ENCODE measurements at places on chromosomes 6 and 20.
A peak's percentile ranks its signal among the peaks of the same experiment; 100 is the strongest.

- no peak for DNase-seq
Observed at GRCh38 chr20:33594743-33595142, 67.4 kb upstream of the C20orf144 start.

GRCh38 chr6:46327779-46328178 is 157.0 kb upstream of the ENPP5 start:
- no peak for DNase-seq

GRCh38 chr6:31750411-31751022 is 10.7 kb downstream of the MSH5 start:
- DNase-seq = no peak

DNA sequence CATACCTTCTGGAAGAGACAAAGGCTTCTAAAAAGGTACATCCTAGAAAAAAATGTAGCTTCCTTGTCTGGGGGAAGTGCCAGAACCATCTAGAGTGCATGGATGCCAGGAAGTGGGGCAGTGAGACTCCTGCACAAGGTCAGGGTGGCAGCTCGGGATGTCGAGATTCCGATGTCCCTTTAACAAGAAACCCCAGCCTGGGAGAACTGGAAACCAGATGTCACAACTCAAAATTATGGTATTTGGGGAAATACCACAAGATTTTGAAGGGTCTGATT is 168.4 kb downstream of the ZDHHC14 start:
- no peak for DNase-seq

- no peak for DNase-seq
Observed at GRCh38 chr6:20769631-20770030, 235.4 kb downstream of the CDKAL1 start.

DNA sequence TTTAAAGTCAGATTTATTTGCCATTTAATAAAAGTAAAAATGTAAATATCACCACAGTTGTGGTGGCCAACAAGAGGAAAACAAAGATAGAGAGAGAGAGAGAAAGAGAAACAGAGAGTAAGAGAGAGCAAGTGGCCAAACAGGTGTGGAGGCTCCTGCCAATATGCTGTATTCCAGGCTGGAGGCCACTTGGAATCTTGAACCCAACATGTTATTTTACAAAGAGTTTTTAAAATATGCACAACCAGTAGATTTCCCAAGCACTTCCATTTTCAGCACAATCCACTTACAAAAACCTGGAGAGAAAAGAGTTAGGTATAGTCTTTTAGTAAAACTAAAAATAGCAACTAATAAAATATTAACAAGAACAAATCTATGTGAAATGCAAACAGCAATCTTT is 1323.1 kb upstream of the CITED2 start:
- no peak for DNase-seq

DNA sequence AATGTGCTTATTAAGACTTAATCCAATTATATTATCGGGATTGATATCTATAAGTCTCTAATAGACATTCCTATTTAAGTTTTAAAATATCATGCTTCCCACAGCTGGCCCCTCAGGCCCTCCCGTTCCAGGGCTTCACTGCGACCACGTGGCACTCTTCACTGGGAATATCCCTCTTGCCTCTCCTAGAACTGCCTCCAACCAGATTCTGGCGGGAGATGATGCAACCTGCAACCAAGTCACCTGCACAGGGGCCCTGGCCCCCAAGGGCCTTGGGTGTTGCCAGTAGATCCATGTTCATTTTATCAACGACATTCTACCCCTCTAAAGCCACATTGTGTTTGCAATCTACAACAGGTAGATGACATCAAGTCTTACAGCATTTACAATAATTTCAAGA is 18.4 kb upstream of the RAMACL start:
- no peak for DNase-seq

DNA sequence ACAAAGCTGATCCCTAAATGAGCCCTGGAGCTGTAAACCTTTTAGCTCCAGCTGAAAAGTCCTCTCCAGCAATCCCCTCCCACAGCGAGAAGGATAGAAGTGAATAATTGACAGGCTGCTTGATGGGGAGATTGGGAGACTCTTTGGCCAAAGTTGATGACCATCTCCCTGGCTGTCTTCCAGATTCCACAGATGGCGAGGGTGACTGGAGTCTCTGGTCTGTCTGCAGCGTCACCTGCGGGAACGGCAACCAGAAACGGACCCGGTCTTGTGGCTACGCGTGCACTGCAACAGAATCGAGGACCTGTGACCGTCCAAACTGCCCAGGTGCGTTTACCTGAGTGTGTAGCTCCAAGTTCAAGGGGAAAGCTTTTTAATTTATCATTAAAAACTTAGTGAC is 67.3 kb downstream of the ISM1 start:
- no peak for DNase-seq

DNA sequence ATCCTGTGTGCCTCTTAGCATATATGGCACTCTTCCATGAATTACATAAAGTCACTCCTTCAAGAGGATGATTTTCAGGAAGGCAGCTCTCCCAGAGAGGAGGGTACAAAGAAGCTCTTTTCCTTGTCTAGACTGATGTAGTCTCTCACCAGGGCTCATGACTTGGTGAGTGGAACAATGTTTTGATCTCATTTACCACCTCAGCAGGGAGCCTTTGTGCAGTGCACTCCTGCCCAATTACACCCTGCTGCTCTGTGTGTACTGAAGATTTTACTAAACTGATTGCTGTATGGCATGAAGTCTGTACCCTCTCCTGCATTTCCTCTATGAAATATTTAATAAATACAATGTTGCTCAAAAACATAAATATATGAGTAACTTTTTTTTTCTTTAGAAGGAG is 598.3 kb upstream of the HS3ST5 start:
- no peak for DNase-seq

DNA sequence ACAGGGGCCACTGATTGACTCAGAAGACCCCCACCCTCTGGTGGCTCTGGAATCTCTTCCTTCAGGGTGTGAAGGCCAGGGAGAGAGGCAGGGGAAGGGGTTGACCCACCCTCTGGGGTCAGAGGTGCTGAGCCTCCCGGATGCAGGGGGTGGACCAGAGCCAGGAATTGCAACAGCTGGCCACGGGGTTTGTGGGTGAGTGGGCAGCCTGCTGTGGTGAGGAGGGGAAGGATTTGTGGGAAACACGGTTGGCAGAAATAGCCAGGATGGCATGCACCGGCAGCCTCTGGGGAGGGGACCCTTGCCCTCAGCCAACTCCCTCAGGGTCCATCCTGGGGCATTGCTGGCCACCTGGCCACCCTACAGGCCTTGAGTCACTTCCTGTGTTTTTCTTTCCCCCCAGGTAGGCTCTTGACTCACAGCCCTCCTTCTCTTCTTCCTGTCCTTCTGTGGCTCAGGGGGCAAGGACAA is 92.8 kb downstream of the MRPL14 start:
- no peak for DNase-seq

DNA sequence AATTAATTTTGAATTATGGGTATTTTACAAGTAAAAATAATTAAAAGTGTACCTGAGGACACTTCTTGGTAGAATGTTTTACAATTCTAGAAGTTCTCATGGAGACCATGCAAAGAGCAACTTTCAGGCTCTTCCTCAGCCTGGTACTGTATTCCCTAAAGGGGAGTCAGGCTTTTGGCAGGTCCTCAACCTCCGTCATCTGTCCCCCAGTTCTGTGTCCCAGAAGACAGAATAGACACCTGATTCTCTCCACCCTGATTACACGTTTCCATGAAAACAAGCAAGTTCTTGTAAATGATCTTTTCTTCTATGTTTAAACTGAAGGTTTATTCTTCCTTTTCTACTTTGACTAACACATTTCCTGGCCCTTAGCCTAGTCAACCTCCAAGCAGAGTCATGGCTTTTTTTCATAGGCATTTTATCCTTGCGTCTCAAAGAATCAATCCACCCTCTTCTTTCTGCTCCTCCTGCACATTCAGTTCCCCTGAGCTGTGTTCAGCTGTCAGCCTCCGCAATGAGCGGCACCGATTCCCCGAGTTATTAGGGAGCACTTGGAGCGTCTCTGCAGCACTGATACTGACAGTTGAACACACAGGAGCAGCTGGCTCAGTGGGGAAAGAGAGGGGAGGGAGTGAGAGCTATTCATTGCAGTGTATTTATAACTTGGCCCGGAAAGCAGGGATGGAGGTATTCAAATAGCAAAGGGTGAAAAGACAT is 1082.4 kb upstream of the MAP3K7 start:
- peak; percentile 73 for DNase-seq

DNA sequence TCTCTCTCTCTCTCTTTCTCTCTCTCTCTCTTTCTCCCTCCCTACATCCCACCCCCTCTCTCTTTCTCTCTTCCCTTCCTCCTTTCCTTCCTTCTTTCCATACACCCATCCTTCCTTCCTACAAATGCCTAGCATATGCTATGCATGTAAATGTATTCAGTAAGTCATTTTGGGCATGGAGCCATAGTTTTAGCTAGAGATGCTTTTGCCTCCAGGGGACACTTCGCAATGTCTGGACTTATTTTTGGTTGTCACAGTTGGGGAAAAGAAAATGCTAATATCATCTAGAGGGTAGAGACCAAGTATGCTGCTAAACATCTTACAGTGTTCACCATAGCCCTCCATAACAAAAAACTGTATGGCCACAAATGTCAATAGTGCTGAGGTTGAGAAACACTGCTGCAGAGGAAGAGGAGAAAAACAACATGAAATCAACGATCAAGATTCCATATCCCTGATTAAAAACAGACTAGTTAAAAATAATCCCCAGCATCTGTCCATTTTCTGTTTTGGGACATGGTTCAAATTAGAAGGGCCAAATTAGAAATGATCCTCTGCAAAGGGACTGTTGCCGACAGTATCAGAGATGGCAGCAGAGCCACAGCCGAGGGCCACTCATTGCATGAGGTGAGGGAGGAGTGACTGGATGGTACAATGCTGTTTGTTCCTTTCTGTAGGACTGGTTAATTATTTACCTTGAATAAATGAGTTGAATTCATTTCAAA is 152.7 kb downstream of the SH3BGRL2 start:
- no peak for DNase-seq

DNA sequence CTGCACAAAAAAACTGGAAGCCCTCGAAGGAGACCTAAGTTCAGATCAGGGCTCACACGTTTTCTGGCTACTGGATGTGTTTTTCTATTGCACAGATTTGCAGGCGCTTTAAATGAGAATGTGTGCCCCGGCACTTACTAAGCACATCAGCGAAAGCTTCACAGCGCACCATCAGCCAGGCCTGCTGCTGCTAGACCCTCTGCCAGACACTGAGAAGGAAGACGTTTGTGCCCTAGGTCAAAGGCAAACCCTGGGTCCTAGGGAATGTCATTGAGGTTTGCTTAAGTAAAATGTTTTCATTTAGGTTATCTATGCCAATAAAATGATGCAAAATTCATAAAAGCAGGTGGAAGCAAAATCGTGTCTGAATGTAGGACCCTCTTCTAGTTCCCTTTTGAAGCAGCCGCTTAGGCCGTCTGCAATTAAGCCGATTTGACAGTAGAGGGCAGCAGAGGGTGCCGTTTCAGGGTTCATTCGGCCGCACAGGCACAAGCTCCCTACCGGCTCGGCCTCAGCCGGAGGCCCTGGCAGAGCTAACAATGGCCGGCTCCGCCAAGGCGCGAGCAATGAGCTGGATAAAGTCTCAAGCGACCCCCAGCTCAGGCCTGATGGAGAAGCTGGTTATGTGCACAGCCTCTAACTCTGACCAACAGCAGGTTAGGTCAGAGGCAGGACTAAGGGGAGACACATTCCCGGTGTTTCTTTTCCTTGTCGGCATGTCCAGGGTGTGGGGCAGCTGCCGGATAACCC is 107.2 kb upstream of the FOXA2 start:
- DNase-seq = peak; percentile 71

DNA sequence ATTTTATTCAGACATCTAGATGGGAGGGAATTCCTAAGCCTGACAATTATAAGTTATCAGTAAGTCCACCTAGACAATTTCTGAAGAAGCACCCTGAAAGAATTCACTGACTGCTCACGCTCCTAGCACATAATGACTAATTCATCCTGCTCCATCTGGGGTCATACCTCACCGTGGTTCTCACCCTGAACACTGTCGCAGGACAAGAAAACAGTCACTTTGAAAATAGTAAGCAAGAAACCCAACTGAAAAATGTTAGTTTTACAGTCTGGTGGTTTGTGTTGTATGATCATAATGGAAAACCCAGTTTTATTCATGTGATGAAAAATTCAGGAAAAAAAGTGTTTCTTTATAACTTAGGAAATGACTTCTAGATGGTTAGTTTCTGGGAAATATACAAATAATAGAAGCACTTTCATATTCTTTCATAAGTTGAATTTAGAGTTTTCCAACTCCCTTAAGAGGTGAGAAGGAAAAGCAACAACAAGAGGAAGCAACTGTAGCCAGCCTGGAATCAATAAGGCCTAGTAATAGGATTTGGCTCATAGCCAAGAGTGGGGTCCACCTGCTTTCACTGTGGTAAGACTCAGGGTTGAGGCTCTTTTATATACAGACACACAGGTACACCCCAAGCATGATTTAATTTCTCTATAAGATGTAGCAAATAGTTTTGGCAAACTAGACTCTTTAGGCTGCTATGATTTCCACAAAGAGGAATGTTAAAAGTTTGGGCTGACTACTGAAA is 94.1 kb downstream of the HIVEP2 start:
- DNase-seq = peak; percentile 3

GRCh38 chr6:42572523-42572922 is 8.7 kb downstream of the UBR2 start:
- no peak for DNase-seq

DNA sequence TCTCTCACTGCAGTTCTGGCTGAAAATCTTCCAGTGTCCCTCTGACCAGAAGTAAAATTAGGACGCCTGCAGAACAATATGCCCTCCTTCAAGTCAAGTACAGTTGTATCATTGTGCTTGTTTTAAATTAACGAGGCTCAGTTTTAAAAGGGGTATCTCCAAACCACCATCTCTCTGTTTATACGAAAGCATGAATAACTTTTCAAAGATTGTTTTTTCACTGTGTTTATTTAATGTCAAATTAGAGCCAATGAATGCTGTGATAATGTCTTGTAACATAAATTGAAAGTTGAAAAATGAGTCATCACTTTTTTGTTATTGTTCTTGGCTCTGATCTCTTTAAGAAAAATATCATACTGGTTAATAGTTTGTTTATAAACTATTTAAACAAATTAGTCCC is 230.7 kb upstream of the THEMIS start:
- no peak for DNase-seq

GRCh38 chr20:8242827-8243724 is 111.0 kb downstream of the PLCB1 start:
- no peak for DNase-seq

- no peak for DNase-seq
Observed at GRCh38 chr6:11006061-11006460, 38.0 kb downstream of the ELOVL2 start.

DNA sequence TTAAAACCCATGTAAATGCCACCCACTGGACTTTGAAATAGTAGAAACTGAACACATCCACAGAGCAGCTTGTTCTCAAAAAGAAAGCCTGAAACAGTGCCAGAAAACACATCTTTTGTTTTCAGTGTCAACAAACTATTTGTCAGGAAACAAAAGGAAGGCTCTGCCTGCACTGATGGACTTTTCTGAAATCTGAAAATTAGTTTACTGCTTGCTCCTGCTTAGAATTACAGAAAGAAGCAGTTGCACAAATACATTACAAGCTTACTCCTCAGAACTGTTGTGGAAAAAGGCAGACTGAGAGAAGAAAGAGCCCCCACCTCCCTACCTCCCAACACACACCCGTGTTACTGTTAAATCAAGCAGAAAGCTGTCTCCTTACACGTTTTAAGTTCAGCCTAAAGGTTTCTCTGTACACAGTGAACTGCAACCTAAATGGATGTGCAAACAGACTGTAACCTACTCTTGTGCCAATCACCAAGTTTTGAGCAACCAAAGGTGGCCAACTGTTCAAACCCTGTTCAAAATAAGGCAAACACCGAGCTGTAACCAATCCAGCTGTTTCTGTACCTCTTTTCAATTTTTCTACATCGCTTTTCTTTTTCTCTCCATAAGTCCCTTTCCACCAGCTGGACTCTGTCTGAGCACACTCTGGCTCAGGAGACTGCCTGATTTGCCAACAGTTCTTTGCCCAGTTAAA is 43.7 kb downstream of the FRK start:
- DNase-seq = peak; percentile 31

- no peak for DNase-seq
Observed at GRCh38 chr6:129657483-129657882, 52.5 kb downstream of the ARHGAP18 start.
